ENCODE measurements at places on chromosomes 7 and 10. TPM values are rescaled to one million over a fixed set of nuclear protein-coding genes. Genes with fewer than 3 reads are reported as not detected.

Gene RBM20
- total RNA-seq: not detected

Gene OPN4
- total RNA-seq: not detected

Gene OR2A42
- total RNA-seq: 0.15 TPM

Gene PITX3
- total RNA-seq: 1.7 TPM

Gene MCM10
- 0.55 TPM for total RNA-seq

Gene MMP21
- not detected for total RNA-seq

Gene SLC16A9
- 1.1 TPM for total RNA-seq

Gene LIPJ
- total RNA-seq: 0.05 TPM

Gene CAMK2B
- 0.20 TPM for total RNA-seq

Gene AGAP3
- total RNA-seq: 36.3 TPM

Gene TMEM72
- total RNA-seq: not detected

Gene PIP
- not detected for total RNA-seq

Gene AHR
- total RNA-seq: 214 TPM

Gene PPP1R17
- not detected for total RNA-seq

Gene POLR2J
- total RNA-seq: 17.4 TPM

Gene MLXIPL
- not detected for total RNA-seq

Gene CTTNBP2
- 47.5 TPM for total RNA-seq

Gene SSMEM1
- not detected for total RNA-seq

Gene ZNF488
- total RNA-seq: 0.25 TPM

Gene UPP1
- total RNA-seq: 9.3 TPM

Gene GIMAP7
- total RNA-seq: 0.05 TPM

Gene FAM131B
- total RNA-seq: 4.2 TPM

Gene NODAL
- total RNA-seq: not detected

Gene GPR22
- not detected for total RNA-seq

Gene TBATA
- total RNA-seq: not detected

Gene ADAP1
- 4.8 TPM for total RNA-seq

Gene EIF4H
- total RNA-seq: 407 TPM

Gene PNLIPRP3
- total RNA-seq: not detected

Gene SH2D4B
- total RNA-seq: not detected

Gene CHST3
- 32.3 TPM for total RNA-seq

Gene NPC1L1
- total RNA-seq: 0.35 TPM

Gene RBM33
- 47.3 TPM for total RNA-seq

Gene DNAAF5
- 24.1 TPM for total RNA-seq

Gene MSMB
- total RNA-seq: not detected

Gene PTPRN2
- total RNA-seq: 1.2 TPM

Gene ABCB4
- total RNA-seq: 2.9 TPM

Gene MDH2
- 80.6 TPM for total RNA-seq

Gene AGR3
- total RNA-seq: not detected

Gene CALN1
- total RNA-seq: not detected

Gene MALRD1
- not detected for total RNA-seq

Gene TRIM4
- 21.2 TPM for total RNA-seq

Gene NKX1-2
- not detected for total RNA-seq

Gene AKR1C8
- total RNA-seq: 0.05 TPM

Gene ADAM8
- 15.8 TPM for total RNA-seq

Gene PILRB
- 17.6 TPM for total RNA-seq

Gene BLNK
- total RNA-seq: 2.8 TPM

Gene GHRHR
- total RNA-seq: not detected

Gene ARHGAP19
- 3.2 TPM for total RNA-seq

Gene MOSPD3
- 12.9 TPM for total RNA-seq

Gene MICU1
- 55.2 TPM for total RNA-seq

Gene CYP3A5
- 13.1 TPM for total RNA-seq

Gene SPDYE5
- total RNA-seq: 0.35 TPM

Gene CDK13
- total RNA-seq: 79.1 TPM

Gene SFRP5
- 0.17 TPM for total RNA-seq
